ENCODE measurements at places on chromosomes 7 and 10.

- DNase-seq = no peak
Measured at GRCh38 chr10:1128115-1128514, 71.9 kb downstream of the WDR37 start.

DNA sequence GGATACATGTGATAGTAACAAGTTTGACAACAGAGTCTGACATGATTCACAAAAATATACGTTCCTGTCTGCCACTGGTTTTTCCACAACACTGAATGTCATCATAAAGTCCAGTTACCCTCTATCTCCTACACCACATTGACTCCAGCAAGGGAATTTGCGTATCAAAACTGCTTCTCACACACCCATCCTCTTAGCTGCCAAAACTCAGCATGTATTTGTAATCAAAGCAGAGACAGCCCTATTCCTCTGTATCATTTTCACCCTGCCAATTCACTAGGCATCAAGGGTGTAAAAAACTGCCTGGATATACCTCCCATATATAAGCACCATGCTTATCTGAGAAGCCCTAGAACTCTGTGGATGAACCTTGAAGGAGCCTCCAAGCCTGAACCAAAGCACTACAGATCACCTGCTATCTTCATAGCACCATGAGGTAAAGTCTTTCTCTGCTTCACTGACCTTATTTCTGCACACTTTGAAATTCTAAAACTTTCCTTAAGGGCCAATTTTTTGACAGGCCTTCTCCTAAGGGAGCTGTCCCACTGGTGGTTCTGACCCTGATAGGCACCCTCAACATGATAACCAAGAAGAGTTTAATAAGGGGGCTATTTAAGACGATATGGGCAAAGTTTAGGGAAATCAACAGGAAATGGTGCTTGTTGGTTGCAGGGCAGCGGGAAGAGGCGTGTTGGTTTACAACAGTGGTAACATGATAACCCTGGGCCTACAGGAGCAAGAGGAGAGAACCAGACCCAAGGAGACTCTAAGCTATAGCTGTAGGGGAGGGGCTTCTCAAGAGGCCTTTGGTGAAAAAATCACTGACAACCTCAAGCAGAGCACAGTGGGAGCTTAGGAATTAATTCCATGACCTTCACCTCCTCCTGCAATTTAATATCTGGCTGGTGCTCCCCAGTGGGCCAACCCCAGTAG is at the start of gene IFIT1B:
Gene IFIT1B (plus strand): TSS at position 352 of the 933 bp plus-strand sequence. CDS start 80 bp downstream, at position 432.
- no peak for DNase-seq

GRCh38 chr10:123821136-123821535 is 70.5 kb downstream of the CPXM2 start:
- no peak for DNase-seq

- no peak for DNase-seq
Measured at GRCh38 chr10:124688386-124688785, 55.8 kb downstream of the FAM53B start.

DNA sequence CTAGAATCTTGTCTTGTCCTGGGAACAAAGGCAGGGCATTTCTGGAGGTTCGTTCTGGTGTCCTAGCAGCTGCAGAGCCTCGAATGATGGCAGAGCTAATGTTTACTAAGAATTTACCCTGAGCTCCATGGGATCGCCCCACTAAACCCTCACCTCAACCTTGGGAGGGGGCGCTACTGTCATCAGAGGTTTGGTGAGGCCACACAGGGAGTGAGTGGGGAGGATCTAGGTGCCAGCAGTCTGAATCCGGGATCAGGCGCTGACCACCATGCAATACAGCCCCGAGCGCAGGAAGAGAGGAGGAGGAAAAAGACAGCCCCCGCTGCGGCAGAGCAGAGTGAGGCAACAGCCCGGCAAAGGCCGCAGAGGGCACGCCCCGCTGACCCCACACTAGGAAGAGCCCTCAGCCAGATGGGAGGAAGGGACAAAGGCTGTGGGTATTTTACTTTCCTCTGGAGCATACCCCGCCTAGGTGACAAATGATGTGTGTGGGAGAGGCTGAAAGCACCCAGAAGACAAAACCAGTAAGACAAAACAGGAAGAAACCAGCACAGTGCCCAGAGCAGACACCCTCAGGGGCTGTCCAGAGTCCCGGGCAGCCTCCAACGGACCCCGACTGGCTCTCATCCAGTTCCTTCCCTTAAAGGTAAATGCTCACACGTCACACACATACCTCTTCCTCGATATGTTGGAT is 103.5 kb downstream of the FAM53B start:
- no peak for DNase-seq

- DNase-seq = peak; percentile 43
Measured at GRCh38 chr7:93551063-93551895, 23.2 kb downstream of the CALCR start.

DNA sequence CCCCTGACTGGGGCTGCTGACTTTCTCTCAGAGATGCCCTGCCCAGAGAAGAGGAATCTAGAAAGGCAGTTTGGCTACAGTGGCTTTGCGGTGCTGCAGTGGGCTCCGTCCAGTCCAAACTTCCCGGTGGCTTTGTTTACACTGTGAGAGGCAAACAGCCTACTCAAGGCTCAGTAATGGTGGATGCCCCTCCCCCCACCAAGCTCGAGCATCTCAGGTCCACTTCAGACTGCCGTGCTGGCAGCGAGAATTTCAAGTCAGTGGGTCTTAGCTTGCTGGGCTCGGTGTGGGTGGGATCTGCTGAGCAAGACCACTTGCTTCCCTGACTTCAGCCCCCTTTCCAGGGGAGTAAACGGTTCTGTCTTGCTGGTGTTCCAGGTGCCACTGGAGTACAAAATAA is 734.5 kb upstream of the LRRN3 start:
- no peak for DNase-seq

- no peak for DNase-seq
Measured at GRCh38 chr7:75963381-75963995, 30.9 kb downstream of the TMEM120A start.

- DNase-seq = no peak
Measured at GRCh38 chr10:132136689-132137088, 50.1 kb upstream of the DPYSL4 start.

DNA sequence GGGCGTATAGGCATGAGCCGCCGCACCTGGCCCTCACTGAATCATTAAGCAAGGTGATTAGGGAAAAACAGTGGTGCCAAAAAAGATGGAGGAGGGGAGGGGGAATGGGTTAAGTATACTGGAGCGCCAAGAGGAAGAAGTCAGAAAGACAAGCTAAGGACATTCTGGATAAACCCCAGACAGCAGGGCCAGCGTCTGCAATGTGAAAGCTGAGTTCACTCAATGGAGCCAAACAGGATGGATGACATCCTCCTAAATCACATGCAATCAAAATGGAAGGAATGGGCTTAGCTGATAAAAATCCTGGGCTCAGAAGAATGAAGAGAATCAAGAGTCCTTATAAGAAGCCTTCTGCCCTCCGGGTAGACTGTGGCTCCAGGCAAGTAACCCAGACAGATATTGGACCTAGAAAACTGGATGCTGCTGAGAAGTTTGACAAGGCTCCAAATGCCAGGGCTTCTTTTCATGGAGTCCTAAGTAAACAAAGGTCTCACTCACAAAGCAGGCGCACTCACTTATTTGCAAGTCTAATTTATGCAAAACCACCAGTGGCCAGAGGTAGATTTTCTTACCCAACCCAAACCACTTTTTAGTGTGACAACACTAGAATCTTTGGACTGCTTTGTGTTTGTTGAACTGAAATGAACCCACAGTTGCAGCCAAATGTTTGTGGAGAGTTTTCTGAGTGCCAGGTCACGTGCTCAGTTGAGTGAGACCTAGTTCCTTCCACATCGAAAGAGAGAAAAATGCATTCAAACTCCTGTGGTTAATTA is 519.1 kb upstream of the AUTS2 start:
- no peak for DNase-seq

- DNase-seq = no peak
Measured at GRCh38 chr10:3647074-3647473, 137.9 kb downstream of the KLF6 start.

DNA sequence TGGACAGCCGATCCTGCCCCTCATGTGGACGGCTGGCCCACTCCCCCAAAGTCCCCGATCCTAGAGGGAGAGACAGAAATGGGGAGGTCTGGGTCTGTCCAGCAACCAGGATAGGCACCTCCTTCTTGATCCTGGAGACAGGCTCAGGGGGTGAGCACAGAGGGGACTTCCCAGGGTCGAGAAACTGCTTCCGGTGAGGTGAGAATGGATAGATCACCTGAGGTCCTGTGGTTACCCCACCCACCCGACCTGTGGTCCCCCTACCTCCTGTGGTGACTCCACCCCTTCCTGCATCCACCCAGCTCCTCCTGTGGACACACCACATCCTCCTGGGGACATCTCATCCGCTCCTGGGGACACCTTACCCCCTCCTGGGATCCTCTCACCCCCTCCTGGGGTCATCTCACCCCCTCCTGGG is 27.4 kb upstream of the RASGEF1A start:
- DNase-seq = no peak

DNA sequence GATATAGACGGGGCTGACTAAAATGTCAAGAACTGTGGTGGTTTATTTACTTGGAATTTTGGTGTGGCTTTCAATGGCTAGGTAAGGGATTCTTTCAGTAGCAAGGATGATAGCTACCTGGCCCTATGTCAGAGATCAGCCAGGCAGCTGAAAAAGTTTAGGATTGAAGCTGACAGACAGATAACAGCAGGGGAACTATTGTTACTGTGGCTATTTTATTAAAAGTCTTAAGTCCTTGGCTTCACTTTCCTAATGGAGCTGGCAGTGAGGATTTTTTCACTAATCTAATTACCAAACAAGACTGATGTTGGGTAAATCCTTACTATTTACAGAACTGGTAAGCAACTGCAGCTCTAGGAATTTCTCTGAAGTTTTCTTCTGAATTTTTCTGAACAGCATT is 72.4 kb upstream of the ANLN start:
- no peak for DNase-seq

- DNase-seq = no peak
Measured at GRCh38 chr7:154178895-154179294, 126.7 kb downstream of the DPP6 start.
